ENCODE measurements at places on chromosomes 6 and 20.

DNA sequence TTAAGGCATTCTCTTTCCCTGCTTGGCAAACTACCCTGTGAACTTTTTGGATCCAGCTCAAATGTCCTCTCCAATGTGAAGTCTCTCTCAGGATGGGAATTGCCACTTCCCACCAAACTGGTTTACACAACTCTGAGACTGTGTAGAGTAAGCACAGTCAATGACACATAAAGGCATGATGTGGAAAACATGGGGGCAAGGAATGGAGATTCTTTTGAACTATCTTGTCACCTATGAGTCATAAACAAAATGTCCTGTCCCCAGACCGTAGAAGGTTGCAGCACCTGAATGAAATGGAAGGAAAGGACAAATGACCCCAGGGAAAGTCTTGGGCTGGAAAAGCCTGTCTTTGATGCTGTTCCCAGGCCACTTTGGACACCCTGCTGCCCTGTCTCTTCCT lies 11.0 kb upstream of the KIF13A start:
- DNase-seq: no peak

- no peak for DNase-seq
Observed at GRCh38 chr20:62553136-62553837, 77.5 kb upstream of the GATA5 start.

DNA sequence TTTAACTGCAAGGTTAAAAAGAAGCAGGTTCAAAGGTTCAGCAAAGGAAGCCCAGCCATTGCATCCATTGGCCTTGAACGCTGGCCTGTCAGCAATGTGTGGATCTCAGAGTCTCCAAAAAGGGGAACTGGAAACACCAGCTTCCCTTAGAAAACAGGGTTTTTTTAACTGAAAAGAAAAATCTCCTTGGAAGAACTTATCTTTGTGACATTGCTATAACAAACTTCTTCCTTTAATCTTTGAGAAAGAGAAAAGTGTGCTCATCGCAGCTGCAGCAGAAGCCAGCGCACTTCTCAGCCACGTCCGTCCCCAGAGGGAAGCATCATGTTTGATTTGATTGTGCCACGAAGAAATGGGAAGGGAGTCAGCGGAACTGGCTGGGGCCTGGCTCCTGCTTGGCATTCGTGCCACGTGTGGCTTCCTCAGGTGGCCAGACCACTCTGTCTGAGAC lies 215.0 kb downstream of the SYNDIG1 start:
- DNase-seq: peak; percentile 17

DNA sequence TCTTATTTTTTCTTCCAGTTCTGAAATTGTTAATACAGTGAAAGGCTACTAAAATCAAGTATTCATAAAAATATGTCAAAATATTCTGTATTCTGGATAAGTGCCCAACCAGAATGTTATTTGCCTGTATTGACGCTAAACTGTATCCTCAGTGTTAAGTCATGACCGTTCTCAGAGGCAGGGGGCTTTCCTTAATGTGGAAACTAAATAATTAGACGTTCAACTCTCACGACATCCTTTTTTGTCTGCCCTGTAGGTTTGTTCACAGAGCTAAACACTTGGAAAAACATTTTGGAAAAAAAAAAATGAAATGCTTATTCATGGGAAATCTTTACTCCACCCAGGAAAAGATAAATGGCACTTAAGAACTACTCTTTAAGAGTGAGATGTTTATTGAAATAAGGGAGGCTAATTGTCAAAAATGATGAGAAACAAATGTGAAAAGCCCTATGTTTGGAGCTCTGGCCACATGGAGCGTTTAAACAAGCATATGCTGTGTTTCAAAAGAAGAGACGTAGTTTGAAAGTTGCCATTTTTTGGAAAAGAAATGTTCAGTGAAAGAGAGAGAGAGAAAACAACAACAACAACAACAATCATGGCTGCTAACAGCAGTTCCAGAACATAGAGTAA lies 453.1 kb upstream of the MARCKS start:
- DNase-seq: no peak

DNA sequence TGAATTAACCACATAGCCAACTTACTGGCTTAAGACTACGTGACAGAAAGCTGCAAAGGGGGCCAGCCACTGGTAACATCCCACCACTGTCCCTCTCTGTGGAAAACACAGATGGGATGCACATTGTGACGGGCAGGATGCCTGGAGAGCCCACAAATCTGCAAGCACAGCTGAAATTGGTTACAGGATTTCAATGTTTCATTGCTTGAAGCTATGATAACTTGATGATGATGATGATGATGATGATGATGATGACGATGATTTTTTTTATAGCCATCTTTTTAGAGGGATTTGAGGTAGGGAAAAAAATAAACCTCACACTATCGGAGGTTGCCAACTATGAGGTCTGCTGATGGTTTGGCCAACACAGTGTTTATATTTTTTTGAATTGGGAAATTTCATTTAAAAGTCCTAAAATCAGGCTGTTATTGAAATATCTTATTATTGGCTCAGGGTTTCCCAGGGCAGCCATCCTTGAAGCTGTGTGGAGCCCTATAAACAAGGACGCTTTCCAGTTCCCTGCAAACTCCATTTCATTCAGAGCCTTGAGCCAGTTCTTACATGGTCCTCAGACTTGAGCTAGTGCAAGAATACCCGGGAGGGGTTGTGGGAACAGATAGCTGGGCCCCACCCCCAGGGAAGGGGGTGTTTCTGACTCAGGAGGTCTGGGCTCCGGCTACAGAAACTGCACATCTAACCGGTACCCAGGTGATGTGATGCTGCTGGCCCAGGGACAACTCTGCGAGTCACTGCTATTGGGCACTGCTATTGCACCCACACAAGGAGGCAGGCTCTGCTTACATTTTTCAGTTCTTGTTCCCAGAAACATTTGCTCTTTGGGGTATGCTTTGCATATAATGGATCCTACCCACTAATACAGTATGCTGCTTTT lies 27.1 kb downstream of the BCAS1 start:
- DNase-seq: no peak

DNA sequence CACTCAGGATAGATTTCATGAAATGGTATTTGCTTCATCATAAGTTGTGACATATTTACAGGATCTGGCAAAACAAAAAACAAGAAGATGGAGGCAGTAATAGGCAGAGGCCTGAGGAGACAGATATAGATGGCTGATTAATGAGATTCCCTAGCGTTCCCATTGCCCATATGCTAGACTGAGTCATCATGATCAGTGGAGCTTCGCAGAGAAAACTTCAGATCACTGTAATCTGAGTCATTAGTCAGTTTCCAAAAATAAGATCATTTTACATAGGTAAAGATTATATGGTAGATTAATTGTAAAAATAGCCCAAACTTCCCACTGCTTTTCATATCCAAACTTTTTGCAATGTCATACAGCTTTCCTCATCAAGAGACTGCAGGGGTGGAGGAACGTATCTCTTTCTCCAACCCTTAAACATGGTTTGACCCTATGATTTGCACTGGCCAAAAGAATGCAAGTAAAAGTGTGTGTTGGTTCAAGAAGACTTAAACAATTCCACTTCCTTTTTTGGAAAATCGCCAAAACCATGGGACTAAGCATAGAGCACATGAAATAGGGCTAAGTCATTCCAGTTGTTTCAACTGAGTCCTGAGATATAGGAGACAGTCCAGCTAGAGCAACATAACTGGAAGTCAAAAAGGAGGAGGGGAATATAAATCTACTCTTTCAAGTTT lies 626.0 kb downstream of the RNF144B start:
- no peak for DNase-seq

DNA sequence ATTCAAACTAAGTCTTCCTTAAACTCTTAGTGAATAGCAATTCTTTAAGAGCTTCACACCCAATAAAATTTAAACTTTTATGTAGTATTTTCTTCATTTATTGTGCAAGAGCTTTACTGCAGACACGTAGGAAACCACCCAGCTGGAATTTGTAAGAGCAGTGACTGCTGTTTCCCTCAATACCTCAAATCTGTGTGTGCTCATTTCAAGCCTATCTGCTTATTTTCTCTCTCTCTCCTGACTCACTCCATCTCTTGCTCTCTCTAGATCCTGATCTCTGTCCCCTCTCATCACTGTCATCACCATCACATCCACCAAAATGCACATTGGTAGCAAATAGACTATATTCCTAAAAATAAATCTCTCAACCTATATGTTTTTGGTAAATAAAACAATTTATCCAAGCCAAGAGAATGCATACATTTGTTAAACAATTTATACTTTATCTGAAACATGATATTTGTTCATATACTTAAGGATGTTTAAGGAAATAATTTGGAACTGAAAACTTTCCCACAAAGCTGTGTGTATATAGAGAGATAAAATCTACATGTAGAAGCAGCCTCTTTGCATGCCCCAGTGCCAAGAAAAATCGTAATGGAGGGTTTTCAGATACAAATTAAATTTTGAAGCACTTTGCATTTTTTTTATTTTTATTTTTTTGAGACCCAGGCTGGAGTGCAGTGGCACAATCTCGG lies 273.0 kb downstream of the TFAP2A start:
- DNase-seq: no peak

DNA sequence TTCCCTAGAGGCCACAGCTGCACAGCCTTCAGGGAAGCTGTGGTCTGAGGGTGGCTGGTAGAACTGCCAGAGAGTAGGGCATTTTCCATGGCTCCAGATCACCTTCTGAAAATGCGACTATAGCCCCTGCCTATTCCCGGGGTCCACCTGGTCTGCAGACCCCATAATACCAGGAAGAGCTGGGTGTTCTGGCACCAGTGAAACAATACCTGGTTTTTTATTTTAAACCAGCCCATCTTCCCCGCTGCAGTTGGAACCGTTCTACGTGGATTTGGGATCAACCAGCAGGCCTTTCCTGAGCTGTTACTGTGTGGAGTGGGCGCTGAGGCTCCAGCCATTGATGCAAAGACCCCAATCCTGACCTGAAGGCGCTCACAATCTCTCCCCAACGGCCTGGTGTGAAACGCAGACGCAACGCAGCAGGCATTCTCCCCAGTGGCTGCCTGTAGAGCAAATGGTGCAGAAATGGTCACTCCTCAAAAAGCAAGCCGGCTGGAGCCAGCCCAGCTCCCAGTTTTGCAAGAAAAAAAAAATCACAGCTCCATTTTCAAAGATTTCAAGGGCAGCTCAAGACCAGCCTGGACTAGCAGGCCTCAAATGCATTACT lies 11.3 kb downstream of the NPEPL1 start:
- no peak for DNase-seq

DNA sequence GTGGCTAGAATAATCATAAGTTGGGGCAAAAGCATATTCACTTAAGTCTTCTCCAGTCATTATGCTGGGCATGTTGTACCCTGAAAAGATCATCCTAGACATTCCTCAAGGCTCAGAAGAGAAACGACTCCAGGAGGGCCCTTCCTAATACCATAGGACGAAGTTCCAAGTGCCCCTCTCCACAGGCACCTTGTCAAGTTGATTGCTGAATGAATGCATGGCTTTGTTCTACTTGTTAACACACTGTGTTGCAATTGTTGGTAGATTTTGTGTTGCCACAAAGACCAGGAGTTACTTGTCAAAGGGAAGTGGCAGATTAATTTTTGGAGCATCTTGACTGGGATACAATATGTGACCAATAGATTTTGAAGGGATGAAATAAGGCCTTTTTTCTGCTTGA lies 194.3 kb upstream of the SMLR1 start:
- DNase-seq: no peak

- DNase-seq: no peak
Observed at GRCh38 chr6:105077596-105078385, 102.0 kb downstream of the POPDC3 start.

- DNase-seq: no peak
Observed at GRCh38 chr6:129543981-129544380, 166.0 kb downstream of the ARHGAP18 start.

GRCh38 chr6:13724182-13724581 lies 12.5 kb upstream of the RANBP9 start:
- no peak for DNase-seq

- DNase-seq: no peak
Observed at GRCh38 chr20:8317448-8317847, 185.4 kb downstream of the PLCB1 start.

DNA sequence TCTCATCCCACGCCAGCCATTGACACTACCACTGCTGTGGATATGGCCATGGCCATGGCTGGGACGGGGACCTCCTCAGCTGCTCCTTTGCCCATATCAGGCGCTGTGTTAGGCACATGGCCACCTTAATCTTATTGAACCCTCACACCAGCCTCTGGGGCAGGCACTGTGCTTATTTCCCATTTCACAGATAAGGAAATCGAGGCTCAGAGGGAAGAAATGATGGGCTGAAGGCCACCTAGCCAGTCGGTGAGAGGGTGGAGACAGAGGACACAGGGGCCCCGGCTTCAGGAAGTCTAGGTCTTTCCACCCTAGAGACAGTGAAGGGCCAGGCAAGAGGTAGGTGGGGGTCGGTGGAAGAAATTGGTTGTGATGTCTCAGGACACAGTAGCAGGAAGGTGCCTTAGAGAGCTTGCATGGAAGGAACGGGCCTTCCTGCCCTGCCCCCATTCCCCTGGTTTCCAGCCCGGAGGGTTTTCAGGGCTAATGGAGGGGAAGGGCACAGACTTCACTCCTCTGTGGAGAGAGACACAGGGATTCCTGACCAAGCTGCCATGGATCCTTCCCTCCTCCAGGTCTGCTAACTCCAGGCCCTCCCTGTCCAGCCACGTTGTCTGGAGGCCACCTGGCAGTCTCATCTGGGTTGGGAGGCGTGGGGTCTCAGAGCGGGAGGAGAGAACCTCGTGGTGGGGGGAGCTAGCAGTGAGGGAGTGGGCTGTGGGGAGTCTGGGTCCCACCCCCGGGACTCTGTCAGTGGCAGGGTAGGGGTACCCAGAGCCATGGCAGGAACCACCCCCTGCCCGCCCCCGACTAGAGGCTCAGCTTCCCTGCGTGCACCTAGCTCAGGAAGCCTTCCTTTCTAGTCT lies 120.4 kb downstream of the VEGFA start:
- DNase-seq: no peak

All from femur (tissue), 1 donor.